ENCODE measurements at places on chromosomes 16 and 17. TPM values are rescaled to one million over a fixed set of nuclear protein-coding genes. Genes with fewer than 3 reads are reported as not detected.
A peak's percentile ranks its signal among the peaks of the same experiment; 100 is the strongest.

The KRT17 gene
- not detected for total RNA-seq

GRCh38 chr17:61784510-61784909, 78.8 kb downstream of the BRIP1 start:
- no peak for DNase-seq
- no peak overlapping the region for H3K27ac ChIP-seq
- no peaks in the 10 kb centered on the region for H3K36me3 ChIP-seq
- H3K4me3 ChIP-seq, result no peak overlapping the region
- no peaks in the 10 kb centered on the region for H3K27me3 ChIP-seq
- no peaks in the 10 kb centered on the region for H3K4me1 ChIP-seq

- no peak overlapping the region for H3K4me3 ChIP-seq
- H3K36me3 ChIP-seq, result no peaks in the 10 kb centered on the region
- H3K27me3 ChIP-seq, result no peaks in the 10 kb centered on the region
Observed at GRCh38 chr17:8749616-8750015, 5.0 kb upstream of the CCDC42 start.

DNA sequence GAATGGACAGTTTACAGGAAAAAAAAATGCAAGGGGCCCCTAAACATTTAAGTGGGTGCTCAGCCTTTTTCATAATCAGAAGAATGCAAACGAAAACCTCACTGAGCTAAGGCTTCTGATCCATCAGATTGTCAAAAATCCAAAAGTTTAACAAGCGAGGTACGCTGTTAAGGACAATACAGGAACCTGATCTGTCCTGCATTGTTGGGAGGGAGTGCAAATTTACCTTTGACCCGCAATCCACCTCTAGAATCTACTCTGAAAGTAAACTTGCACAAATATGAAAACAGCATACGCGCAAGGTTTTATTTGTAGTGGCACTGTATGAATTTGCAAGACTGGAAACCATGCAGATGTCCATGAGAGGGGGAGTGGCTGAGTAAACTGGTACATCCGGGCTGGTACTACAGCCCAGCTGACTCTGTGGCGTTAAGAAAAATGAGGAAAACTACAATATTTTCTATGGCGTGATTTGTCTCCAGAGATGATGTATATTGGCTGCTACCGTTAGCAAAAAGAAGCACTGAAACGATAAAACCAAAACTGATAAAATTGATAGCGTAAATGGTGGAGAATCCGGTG, 28.8 kb upstream of the ST6GALNAC1 start:
- H3K4me1 ChIP-seq, result peaks cover 16% of the 10 kb centered on the region
- peak overlapping the region; percentile 65 for H3K4me3 ChIP-seq
- no peak for DNase-seq

- no peak for DNase-seq
- H3K27me3 ChIP-seq, result no peaks in the 10 kb centered on the region
- no peaks in the 10 kb centered on the region for H3K36me3 ChIP-seq
- no peak overlapping the region for H3K27ac ChIP-seq
Observed at GRCh38 chr17:61168506-61168905, 231.1 kb upstream of the TBX2 start.

Data from sigmoid colon (tissue), 7 donors.